Choroid plexus epithelial cell (primary cell): ENCODE measurements at places on chromosomes 3 and 15.

GRCh38 chr3:161275919-161276318, 54.8 kb downstream of the NMD3 start:
- no peak for DNase-seq

DNA sequence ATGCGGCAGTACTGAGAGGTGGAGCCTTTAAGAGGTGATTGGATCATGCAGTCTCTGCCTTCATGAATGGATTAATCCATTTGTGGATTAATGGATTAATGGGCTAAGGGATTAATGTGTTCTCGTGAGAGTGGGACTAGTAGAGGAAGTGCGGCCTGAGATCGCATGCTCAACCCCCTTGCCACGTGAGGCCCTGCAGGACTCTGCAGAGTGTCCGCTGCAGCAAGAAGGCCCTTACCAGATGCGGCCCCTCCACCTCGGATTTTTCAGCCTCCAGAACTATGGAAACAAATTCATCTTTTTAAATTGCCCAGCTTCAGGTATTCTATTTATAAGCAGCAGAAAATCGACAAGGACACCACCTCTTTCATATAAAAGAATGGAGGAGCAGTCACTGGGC, 148.8 kb downstream of the TPRA1 start:
- DNase-seq: no peak

DNA sequence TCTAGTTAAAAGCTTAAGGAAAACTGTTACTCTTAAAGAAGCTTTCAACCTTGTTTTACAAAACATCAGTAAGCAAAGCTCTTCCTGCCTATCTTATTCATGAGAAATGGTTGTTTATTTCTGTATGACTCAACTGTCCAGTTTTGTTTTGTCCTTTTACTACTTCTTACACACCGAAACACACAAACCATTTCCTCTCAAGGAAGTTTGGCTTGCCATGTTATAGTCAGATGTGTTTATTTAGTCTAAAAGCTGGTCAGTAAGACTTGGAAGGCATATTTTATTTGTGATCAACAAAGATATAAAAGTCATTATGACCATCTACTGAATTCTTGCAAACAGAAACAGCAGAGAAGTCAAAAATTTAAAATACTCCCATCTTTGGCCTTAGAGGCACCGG, 53.2 kb upstream of the RBSN start:
- no peak for DNase-seq

GRCh38 chr15:40277471-40277870, 5.4 kb downstream of the ANKRD63 start:
- no peak for DNase-seq

GRCh38 chr3:64266983-64267382, 41.7 kb upstream of the PRICKLE2 start:
- DNase-seq: no peak

DNA sequence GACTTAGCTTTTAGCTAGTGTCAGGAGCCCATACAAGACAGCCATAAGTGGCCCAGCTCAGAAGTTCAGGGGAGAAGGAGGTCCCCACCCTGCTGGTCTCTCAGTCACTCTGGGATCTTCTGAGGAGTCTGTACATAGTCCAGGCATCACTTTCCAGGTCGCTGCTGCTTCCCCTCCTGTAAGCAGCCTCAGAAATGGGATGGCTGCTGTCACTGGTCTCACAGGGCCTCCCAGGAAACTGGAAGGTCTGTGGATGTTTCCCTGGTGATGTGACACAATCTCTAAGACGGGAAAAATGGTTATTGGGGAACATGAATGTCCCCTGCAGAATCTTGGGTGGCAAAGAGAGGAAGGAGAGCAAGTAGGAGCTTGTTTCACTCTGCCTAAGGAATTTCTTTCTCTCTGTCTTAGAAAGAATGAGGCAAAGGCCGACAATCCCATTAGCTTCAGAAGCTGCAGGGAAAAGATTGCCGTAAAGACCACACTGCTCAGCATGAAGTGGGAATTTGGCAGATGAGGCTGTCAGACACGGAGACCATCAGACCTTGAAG, 43.2 kb upstream of the TNFAIP8L3 start:
- DNase-seq: no peak

GRCh38 chr15:86854176-86854575, 774.5 kb downstream of the AGBL1 start:
- DNase-seq: no peak

GRCh38 chr3:22792533-22792932, 410.6 kb upstream of the UBE2E2 start:
- DNase-seq: no peak

DNA sequence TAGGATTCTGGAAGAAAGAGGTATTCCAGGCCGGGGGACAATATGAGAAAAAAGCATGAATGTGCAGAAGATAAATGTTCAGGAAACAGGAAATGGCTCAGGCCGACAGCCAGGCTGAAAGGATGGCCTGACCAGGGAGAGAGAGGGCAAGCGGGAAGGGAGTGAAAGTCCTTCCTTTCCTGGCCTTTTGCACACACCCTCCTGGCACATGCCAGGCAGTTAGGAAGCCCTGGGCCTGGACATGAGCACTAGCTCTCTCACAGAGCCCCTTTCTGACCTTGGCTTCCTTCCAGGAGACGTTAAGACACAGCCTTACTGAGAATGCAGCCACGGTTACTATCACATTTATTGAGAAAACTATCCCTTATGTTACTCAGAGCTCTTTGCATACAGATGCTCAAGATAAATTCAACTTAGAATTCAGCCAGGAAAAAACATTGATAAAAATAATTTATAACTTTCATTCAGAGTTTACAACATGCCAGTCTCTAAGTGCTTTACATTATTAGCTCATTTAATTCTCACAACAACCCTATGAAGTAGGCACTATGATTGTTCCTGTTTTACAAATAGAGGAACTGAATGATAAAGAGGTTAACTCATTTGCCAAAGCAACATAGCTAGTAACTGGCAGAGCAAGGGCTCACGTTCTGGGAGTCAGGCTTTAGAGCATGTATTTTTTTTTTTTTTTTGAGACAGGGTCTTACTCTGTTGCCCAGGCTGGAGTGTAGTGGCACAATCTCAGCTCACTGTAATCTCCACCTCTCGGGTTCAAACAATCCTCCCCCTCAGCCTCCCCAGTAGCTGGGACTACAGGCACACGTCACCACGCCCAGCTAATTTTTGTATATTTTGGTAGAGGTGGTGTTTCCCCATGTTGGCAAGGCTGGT, 39.4 kb upstream of the SMAD3 start:
- DNase-seq: peak; percentile 79

DNA sequence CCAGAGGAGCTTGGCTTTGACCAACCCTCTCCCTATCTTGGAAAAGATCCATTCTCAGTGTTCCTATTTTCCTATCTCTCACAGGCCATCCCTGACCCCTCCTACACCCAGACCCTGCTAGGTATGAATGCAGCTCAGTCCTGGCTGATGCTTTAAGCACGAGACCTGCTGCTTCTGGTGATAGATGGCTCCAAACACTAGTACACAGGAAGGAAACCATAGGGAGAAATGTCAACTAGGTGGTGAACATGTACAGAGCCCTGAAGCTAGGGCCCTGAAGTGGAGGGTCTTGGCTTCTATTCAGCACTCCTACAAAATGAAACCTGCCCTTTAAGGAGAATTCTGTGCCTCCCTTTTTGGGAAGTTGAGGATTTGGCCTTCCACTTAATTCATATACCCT, 47.4 kb upstream of the MANF start:
- DNase-seq: no peak

- no peak for DNase-seq
Observed at GRCh38 chr15:70014860-70015490, 82.7 kb downstream of the TLE3 start.

DNA sequence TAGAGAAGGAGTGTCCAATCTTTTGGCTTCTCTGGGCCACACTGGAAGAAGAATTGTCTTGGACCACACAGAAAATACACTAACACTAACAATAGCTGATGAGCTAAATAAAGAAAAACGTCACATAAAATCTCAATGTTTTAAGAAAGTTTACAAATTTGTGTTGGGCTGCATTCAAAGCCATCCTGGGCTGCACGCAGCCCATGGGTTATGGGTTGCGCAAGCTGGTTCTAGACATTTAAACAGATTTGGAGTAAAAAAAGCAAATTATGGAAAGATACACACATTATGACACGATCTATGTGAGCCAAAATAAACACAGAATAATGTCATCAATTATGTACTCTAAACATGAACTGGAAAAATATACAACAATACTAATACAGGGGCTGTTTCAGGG, 703.3 kb upstream of the LMCD1 start:
- DNase-seq: no peak

- peak; percentile 26 for DNase-seq
Observed at GRCh38 chr3:183244219-183244618, 8.8 kb upstream of the B3GNT5 start.

GRCh38 chr15:39851500-39852092, 68.5 kb downstream of the GPR176 start:
- DNase-seq: peak; percentile 40
